ENCODE measurements at places on chromosomes 4 and X.
A peak's percentile ranks its signal among the peaks of the same experiment; 100 is the strongest.

- no peak for DNase-seq
Measured at GRCh38 chrX:23902419-23902818, 5.3 kb downstream of the APOO start.

DNA sequence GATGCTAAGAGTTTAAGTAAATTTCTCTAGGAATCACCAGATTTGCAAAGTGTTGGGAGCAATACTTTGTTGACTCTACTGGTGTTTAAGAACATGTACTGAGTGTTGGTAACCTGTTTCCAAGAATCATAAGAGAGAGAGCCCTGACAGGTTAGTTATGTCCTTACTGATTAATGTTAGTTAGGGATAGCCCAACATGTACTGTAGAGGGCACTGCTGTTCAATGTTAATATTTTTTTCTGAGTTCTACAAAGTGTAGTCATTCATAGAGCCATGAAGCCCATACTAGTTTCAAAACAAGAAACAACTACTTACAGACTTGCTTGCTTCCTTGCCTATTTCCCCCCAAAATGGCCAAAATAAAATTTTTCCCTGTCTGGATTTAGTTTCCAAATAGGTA lies 11.9 kb downstream of the TMPRSS11D start:
- DNase-seq: no peak

DNA sequence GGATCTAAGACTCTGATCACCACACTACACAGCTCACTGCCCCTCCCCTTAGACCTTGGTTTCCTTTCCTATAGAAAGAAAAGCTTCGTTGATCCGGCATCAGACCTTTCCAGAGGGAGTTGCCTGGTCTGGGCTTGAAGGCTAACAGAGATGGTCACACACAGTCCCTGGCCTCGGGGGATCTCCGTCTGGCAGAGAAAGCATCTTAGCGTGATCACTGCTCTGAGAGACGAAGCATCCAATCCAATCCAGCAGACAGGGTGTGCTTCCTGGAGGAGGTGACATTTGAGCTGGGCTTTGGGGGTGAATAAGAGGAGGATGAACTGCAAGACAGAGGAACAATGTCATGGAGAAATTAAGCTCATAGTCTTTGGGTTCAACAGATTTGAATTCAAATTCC lies 49.5 kb downstream of the HTRA3 start:
- DNase-seq: no peak

GRCh38 chr4:1360423-1361283 lies 13.6 kb downstream of the UVSSA start:
- DNase-seq: peak; percentile 54

DNA sequence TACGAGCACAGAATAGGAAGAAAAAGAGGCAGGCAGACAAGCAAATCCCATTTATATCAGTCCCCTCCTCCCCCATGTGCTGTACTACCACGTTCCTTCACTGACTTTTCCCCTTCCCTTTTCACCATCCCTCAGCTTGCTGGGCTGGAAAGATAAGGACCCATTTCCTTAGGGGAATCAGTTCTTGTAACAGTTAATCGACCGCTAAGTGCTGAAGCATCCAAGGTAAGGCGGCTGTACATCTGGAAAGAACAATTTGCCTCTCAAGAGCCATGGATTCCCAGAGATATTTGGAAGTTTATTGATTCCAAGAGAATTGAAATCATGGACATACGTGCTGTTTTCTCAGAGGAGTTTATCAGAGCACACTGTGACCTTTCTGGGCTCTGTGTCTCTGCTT lies 1688.0 kb downstream of the STIM2 start:
- no peak for DNase-seq

DNA sequence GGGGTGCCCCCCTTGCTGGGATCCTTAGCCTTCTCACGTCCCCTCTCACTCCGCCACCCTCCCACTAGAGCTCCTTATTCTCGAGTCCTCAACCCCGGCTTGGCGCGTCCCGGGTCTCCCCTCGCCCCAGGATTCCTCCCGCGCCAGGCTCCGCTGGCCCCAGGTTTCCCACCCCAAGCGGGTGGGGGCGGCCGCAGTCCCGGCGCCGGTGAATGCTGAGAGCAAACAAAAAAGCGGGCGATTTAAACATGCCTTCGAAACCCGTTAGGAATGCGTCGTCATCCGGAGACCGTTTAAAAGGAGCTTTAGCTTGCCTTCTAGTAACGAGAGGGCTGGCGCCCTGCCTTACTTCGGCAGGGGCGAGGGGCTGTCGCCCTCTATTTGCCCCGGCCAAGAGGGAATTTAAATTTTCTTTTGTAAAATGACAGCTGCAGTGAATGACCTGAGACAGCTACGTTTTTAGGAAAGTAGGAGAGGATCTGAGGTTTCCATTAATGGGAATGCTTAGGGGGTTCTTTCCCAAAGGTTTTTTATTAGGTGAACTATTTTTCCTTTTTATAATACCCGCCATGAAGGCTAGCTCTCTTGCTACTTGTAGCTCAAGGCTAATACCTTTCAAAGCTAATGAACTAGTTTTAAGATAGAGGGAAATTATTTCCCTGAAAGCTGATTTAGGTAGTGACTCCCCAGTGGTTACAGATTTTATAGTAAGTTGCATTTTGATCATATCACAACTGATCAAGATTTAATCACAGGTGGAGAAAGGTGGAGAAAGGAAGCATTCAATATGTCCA lies 3.1 kb downstream of the JADE1 start:
- DNase-seq: peak; percentile 58

DNA sequence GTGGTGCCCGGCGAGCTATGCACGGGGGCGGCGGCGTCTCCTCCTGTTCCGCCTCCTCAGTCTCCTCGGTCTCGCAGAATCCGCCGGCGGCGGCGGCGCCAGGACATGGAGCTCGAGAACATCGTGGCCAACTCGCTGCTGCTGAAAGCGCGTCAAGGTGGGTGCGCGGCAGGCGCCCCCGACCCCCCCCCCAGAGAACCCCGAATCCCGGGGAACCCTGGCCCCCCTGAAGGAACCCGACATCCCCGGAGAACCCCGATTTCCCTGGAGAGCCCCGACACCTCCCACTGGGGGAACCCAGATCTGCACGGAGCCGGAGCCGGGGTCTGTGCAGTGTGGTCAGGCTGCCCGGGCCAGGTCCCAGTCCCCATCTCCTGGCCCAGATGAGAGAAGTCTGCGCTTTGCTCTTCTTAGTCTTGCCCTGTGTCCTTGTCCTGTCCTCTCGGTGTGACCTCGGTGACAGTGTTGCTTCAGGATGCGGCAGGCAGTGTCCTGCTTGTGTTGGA lies 648 bp downstream of the GRK4 start:
- DNase-seq: peak; percentile 66

DNA sequence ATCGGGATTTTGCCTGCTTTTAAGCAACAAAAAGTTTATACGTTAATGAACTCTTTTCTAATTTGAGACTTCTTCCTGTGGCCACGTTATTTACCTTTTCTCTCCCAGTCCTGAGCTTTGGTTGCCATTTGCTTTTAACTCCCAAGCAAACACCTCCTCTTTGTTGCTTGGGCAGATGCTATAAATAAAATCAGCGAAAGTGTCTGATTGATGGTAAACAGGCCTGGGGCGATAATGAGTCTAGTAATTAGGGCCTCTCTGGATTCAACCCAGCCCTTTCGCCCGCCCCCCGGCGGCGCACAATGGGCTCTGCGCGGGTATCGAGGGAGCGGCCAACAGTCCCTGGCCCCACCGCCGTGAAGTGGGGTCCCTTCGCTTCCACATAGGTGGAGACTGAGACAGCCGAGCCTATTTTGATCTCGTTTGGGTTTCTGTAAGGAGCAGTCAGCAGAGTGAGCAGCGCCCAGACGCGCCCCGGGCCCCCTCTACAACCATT lies 790 bp downstream of the CLGN start:
- no peak for DNase-seq

DNA sequence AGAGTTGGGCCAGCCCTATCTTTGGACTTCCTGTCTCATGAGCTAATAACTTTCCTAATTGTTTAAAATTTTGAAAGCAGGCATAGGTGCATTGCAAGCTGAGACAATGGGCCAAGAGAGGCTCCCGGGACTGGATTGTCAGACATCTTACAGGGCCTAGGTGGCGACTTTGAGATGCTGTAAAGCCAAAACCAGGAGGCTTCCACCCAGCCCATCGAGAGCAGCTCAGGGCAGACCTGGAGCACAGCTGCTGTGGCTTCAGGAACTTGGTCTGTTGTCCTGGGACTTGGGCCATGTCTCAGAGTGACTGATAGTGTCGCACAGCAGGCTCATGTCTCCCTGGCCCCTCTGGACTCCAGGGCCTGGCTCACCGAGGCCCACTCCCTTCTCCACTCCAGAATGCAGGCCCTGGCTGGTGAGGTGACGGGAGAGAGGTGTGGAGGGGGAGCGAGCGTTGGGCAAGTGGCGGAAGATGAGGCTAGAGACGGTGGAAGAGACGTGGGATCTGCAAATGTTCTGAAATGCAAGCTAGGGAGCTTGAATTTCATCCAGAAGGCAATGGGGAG lies 24.1 kb upstream of the MTM1 start:
- DNase-seq: no peak

DNA sequence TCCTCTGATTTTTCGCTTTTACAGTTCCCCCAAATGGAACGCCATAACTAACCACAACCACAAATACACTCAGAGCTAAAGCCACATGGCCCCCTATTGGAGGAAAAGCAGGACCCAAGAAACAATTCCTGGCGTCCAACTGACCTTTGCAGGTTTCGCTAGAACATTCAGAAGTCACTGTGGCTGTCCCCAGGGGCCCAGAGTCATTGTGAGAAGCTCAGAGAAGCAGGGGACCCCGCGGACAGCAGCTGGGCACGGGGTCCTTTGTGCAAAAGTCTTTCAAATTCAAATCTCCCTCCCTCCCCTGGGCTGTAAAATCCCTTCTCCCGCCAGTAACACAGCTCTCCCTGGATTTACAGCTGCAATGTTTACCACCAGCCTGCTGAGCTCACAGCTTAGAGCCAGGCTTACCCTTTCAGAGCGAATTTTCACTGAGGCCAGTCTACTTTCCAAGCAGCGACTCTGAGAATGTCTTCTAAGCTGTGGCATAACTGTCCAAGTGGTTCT lies 214.8 kb downstream of the CRLF2 start:
- no peak for DNase-seq

- no peak for DNase-seq
Measured at GRCh38 chrX:11678158-11678557, 12.4 kb upstream of the ARHGAP6 start.

DNA sequence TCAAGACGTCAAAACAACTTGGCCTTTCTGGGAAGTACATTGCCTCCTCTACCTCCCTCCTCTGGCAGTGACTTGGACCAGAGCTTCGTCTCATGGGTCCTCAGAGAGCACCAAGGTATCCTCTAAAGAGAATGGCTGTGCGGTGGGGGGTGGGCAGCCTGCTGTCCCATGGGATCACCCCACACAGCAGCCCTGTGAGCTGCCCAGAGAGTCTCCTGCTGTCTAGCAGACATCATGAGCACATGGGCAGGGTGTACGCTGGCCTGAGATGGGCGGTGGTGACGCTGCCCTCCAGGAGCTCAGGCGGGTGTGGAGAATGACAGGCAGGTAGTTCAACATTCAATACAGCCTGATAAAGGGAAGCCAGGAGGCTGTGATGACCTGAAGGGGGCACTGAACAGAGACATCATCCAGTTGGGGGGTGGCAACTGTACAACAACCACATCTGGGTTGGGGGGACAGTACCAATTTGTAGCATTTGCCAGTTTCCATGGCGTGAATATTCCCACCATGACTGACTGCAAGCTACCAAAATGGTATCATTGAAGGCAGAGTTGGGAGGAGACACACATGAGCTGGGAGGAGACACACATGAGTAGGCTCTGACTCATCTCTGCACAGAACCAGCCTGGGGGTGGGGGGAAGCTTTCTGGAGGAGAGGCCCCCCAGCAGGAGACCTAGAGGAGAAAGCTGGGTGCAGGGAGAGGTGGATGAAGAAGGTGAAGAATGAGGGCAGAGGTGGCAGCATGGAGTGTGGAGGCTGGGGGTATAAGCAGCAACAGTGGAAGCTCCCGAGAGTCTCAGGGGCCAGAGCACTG lies 35.9 kb downstream of the C4orf50 start:
- DNase-seq: peak; percentile 33

DNA sequence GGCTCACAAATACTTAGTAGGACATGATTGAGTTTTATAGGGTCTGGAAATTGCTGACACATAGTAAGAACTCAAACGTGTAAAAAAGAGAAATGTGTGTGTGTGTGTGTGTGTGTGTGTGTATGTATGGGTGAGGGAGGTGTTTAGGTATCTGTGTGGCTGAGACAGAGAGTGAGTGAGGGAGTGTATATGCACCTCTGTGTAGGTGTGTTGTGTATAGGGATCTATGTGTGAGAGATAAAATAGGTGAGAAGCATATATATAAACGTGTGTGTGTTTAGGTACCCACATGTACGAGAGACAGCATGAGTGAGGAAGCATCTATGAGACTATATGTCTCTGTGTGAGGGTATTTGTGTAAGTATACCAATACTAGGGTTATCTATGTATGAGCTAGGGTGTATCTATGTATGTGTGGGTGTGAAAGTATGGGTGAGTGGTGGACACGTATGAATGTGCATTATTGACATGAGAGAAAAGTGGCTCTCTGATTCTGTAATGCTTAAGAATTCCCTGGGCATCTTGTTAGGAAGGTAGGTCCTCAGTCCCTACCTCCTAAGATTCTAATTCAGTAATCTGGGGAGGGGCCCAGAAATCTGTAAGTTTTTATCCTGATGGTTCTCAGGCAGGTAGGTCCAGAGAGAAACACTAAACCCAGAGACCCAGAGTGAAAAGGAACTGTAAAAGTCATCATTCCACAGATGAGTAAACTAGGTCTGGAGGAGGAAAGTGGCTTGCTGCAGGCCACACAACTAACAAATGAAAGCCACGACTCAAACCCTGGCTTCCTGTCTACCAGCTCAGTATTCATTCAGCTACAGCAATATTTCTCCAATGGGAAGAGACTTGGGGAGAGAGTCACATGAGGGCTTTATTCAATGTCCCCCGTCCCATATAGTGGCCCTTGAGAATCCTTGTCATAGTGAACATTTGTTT lies 237.0 kb downstream of the IDS start:
- no peak for DNase-seq

DNA sequence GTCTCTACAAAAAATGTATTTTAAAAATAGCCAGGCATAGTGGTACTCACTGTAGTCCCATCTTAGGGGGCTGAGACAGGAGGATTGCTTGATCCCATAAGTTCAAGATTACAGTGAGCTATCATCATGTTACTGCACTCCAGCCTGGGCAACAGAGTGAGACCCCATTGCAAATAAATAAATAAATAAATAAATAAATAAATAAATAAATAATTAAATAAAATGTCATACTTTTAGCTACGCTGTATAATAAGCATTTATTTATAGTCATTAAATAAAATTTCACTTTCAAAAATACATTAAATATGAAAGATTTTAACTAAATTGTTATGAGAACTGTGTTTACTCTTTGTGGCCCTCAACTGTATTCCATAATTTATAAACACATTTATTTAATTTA lies 1124.2 kb downstream of the PCDH7 start:
- DNase-seq: no peak

DNA sequence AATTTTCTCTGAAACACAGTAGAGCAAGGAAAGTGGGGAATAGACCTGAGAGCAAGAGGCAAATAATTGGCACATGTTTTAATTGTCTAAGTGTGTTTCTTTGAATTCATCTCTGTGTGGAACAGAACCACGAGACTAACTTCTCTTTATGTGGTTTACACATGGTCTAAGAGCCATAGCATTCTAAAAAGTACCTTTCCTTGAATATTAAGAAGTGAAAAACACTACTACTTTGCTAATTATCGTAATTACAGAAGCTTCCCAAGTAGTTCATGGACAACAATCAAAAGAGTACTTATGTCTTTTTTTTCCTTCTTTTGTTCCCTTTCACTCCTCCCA lies 2.9 kb upstream of the CYBB start:
- no peak for DNase-seq
